Fibroblast of skin of right biceps (primary cell): ENCODE measurements at places on chromosomes 4 and X.
A peak's percentile ranks its signal among the peaks of the same experiment; 100 is the strongest.

DNA sequence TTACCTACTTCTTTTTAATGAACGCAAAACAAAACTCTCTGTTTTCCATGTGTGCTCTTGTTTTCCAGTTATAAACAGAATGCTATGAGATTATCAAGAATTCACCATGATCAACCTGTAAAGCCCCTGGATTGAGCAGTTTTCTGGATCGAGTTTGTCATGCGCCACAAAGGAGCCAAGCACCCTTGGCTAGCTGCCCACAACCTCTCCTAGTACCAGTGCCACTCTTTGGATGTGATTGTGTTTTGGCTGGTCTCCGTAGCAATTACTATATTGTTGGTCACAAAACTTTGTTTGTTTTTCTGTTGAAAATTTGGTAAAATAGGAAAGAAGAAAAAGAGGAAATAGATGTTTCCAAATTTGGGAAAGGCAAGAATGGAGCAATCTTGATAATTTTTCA, 51.1 kb downstream of the UGT2B7 start:
- DNase-seq = no peak

DNA sequence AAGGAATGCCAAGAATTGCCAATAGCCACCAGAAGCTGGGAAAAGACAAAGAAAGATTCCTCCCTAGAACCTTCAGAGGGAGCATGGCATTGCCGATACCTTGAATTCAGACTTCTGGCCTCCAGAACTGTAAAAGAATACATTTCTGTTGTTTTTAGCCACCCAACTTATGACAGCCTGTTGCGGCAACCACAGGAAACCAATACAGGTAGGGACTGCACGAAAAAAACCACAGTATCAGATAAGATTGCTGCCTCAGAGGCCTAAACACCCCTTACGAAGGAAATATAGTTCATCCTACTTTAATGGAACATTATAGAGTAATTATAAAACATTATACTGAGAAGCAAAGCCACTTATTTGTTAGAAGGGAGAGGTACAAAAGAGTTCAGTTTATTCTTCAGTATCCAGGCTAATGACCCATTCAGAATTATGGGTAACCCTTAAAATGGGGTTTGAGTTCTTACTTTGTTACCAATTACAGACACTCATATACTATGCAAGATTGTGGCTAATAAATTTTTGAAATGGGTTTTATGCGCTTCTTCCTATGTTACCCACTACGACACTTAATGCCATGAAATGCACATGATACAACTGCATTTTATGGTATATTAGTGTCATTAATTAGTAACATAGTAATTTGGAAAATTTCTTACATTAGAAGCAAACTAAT, 37.4 kb upstream of the SMIM10L2A start:
- no peak for DNase-seq

- DNase-seq = peak; percentile 99
Observed at GRCh38 chr4:40990236-40990898, 224.0 kb downstream of the APBB2 start.

GRCh38 chrX:121639781-121640180, 592.4 kb downstream of the GLUD2 start:
- DNase-seq = peak; percentile 37

DNA sequence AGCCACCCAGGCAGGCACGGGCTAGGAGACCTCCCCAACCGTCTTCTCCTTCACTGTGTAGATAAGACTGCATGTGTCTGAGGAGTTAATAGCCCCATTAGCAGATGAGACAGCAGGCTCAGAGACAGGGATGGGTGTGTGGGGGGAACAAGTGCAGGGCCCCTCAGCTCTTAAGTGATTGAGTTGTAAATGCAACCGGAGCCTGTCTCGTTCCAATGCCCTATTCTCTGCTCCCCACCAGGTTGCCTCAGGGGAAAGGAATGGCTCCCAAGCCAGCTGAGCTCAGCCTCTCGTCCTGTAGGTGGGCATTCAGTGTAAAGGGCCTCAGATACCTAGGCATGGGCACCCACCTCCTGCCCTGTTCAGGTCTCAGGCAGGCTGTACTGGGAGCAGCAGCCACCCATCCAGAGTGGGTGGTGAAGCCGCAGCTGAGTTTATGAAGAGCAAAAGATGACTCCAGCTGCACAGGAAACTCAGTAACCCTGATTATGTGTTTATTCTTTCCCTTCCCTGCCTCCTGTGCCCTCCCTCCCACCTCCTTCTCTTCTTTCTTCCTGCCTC, 87.3 kb downstream of the PJA1 start:
- no peak for DNase-seq

DNA sequence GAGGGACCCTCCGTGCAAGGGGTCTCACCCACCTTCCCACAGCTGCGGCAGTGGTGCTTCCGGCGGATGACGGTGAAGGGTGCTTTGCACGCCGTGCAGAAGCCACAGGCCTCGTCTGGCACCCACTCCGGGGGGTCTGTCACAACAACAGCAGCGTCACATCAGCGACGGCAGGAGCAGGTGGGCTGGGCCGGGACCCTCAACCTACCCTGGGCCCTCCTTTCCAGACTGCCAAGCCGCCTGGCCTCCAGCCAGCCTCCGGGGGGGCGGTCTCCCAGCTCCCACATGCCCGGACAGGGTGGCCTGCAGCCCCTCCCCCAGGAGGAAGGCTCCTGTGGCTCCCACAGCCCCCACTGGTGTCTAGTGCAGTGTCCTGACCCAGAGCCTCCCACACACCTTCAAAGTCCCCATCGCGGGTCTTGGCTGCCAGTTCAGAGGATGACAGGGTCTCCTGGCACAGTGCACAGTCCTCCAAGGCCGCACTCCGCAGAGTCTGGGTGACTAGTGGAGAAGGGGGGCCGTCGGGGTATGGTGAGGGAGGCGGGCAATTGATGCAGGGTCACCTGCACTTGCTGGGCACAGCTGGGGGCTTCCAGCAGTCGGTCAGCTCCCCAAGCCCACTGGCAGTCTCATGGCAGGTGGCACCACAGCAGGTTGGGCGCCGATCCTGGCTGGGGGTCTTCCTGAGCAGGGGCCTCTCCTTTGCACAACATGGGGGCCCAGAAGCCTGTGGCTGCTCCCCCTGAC, 9.5 kb upstream of the MXD4 start:
- DNase-seq = no peak

- peak; percentile 31 for DNase-seq
Observed at GRCh38 chr4:78652282-78652876, 100.8 kb downstream of the ANXA3 start.

DNA sequence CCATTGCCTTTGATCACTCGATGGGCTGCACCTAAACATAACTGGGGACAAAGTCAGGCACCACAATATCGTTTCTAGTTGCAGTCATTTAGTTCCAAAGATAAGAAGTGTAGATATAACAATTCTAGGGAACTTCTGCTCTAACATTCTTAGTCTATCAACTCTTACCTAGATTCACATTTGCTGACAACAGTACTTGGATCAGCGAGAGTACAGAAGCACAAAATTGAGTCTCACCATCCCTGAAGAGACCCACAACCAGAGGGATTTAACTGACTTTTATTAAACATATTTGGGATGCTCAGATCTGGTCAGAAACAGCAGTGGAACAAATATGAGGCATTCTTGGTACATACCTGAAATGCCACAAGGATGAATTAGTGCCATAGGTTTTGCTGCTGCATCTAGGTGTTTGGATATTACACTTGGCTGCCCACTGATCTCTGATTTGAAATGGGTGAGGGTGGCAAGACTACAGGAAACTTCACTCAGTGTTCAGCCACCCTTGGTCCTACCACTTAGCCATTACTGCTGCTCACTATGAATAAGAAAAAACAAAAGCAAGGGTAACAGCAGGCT, 28.9 kb upstream of the HUWE1 start:
- no peak for DNase-seq

DNA sequence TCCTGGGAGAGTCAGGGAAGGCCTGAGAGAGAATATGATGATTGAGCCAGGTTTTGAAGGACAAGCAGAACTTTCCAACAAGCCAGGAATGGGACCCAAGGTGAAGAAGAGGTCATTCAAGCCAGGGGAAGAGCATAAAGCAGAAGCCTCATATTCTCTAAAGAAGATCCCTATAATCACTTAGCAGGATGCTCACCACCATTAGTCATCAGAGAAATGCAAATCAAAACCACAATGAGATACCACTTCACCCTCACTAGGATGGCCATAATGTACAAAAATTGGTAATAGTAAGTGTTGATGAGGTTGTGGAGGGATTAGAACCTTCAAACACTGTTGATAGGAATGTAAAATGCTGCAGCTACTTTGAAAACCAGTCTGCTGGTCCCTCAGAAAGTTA, 20.5 kb upstream of the SUPT20HL1 start:
- peak; percentile 42 for DNase-seq

- peak; percentile 67 for DNase-seq
Observed at GRCh38 chr4:52102587-52102986, 51.5 kb downstream of the SPATA18 start.

GRCh38 chrX:130079824-130080406, 30.4 kb downstream of the ELF4 start:
- DNase-seq = peak; percentile 67

DNA sequence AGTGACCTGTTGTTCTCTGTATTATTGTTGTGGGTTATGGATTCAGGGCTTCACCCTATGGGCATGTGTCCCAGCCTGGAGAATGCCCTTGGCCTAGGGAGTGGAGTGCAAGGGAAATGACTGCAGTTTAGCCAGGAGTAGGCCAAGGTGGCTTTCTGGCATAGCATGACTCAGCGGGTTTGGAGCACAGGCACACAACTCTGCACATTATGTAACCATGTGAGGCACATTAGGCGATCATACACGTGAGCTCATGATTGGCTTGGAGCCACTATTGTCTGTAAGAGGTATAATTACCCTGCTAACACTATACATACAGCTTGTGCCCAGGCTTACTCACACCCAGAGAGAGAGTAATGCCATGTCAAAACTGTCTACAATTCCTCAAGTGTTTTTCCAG, 35.1 kb upstream of the TACR3 start:
- DNase-seq = peak; percentile 33

DNA sequence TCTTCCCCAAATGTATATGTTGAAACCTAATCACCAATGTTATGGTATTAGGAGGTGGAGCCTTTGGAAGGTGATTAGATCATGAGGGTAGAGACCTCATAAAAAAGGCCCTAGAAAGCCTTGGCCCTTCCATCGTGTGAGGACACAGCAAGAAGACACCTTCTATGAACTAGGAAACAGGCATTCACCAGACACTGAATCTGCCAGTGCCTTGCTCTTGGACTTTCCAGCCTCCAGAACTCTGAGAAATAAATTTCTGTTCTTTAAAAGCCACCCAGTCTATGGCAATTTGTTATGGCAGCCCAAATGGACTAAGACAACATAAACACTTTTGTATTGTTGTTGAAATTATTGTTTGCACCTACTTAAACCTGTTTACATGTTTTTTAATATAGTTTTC, 221.8 kb upstream of the RPS6KA3 start:
- DNase-seq = no peak

DNA sequence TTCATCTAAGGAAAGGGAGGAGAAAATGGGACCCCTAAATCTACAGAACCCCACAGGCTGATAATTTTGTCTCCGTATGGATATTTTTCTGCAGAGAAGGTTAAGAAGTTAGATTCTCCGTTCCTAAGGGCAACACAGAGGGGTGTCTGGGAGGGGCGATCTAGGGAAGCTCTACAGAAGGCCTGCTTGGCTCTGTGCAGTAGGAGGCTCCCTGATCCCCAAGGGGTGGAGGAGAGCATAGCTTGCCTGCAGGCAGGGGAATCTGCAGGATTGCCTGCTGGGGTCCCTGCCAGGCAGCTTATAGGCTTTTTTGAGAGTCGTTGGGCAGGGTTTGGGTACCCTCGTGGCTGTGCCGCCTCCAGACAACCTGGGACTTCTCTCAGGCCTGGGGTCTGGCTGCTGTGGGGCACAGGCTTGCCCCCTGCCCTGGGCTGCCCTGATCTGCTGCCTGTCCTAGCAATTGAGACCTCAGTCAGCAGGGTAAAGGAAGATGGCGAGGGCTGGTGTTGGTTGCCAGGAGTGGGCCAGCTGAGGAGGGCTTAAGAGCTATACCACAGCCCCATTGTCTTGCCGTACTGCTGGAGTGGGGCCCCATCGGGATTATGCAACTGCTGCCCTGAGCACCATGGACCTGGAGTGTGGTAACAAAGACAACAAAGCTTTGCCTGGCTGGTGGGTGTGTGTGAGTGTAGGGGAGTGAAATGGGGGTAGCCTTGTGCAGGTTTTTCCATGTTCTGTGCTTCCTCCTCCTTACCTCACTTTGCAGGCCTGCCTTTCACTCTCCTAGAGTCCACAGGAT, 74.1 kb downstream of the EFNB1 start:
- DNase-seq = no peak

DNA sequence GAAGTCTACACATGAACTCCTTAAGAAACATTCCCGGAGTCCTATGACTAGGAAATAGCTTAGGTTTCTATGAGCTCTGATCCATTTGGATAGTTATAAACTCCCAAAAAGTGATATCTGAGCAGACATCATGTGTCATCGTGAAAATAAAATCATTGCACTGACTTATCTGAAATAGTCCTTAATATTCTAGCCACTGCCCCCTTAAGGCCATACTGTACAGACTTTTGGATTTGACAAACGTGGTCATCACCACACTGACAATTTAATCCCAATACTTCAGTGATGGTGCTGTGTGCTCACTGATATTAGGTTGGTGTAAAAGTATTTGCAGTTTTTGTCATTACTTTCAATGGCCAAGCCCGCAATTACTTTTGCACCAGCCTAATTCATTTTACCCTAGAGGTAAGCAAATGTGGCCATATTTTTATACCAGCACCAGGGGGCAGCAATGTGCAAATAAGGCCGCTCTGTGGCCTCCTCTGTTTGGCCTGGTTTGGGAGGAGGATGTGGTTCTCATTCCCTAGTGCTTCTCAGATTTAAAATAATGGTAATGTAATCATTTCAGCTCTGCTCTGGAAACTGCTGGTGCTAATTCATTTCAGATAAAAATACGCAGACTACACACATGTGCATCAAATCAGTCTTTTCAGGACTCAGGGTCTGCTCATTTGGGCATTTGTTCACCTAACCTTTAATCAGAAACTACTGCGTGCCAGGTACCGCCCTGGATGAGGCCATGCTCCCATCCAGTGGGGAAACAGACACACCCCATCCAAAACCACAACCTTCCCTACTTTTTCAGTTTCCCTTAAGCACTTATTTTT, 196.4 kb upstream of the C1QTNF7 start:
- peak; percentile 85 for DNase-seq

DNA sequence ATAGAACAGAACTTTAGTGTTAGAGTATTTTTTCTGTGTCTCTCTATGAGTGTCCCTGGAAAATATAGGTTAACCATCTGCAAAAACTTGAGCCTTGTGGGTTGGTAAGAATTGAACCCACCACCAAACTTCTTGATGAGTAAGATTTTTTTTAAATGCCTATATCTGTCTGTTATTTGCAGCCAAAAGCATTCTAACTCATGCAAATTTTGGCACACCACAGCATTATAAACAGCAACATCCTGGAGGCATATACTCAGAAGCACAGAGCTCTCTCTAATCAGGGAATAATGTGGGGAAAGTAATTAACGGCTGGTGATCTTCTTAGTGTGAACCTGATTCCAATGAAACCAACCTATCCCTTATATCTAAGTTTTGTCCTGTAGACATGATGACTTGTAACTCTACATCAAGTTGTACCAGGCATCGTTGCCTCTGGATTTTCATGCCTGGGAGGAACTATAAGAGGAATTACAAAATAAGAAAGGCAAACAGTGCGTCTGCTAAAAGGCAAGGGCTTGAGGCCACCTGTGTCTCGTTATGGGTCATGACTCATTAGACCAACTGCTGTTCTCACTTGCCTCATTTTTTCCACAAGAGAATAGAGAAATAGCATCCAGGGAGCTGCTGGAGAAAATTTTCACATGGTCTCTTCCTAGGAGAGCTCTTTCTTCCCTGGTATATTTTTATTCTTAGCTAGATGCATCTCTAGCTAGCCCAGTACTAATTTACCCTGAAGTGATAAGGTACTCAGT, 202.4 kb downstream of the CHIC2 start:
- DNase-seq = peak; percentile 93

GRCh38 chrX:41386222-41386990, 52.4 kb downstream of the DDX3X start:
- no peak for DNase-seq

GRCh38 chrX:134374294-134374693, 85.7 kb upstream of the HPRT1 start:
- DNase-seq = no peak
